ENCODE measurements at places on chromosomes 12 and 14.
A peak's percentile ranks its signal among the peaks of the same experiment; 100 is the strongest.

- no peak for DNase-seq
These were observed 103.5 kb downstream of the MED13L start for GRCh38 chr12:116174006-116174405.

- no peak for DNase-seq
These were observed 182.9 kb downstream of the EXOC5 start for GRCh38 chr14:57085801-57086200.

DNA sequence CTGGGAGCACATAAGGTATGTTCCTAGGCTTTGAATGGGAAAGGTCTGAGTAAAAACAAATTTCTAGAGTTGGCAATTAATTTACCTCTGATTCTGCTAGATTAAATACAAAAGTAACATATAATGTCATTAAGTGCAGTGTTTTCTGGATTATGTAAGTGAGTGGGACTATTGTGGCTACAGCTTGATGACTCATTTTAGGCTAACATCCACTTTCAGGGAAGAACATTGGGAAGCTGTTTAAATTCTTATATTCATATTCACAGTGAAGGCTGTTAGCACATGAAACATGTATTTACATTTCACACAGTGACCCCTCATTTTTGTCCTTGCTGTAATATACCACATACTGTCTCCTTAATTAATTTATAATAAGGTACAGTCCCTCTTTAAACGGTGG lies 13.2 kb upstream of the BMAL2 start:
- peak; percentile 67 for DNase-seq

GRCh38 chr14:88311780-88312179 lies 11.3 kb downstream of the KCNK10 start:
- DNase-seq = no peak

- DNase-seq = no peak
These were observed 165.9 kb downstream of the DERA start for GRCh38 chr12:16076970-16077522.

DNA sequence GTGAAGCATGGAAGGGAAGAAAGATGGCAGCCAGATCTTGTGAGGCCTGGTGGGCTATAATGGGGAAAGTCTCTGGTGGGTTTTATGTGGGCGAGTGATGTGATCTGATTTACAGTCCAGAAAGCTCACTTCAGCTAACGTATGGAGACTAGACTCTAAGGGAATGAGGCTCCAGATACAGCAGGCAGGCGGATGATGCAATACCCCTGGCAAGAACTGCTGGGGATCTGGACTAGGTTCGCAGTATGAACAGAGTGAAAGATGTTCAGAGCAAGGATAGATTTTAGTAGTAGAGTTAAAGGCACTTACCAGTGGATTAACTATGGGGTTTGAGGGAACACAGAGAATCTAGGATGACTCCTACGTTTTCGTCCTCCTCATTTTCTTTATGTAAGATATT lies 253.1 kb downstream of the ANO2 start:
- no peak for DNase-seq

DNA sequence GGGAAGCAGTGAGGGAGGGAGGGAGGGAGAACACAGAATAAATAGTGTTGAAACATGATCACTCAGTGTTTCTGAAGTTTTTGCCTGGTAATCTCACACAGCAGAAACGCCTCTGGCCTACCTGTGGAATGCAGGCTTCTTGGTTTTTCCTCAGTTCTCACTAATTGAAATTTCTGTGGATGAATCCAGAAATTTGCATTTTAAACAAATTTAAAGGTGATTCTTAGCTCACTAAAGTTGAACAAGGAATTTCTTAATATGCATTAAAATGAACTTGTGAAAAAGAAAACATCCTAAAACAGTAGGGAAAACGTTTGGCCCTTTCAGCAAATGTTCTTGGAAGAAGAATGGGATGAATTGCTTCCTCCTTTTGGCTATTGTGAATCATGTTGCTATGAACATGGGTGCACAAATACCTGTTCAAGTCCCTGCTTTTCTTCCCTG lies 1.4 kb downstream of the RNASE9 start:
- DNase-seq = no peak

- no peak for DNase-seq
These were observed 3.3 kb downstream of the FGD6 start for GRCh38 chr12:95213928-95214327.

DNA sequence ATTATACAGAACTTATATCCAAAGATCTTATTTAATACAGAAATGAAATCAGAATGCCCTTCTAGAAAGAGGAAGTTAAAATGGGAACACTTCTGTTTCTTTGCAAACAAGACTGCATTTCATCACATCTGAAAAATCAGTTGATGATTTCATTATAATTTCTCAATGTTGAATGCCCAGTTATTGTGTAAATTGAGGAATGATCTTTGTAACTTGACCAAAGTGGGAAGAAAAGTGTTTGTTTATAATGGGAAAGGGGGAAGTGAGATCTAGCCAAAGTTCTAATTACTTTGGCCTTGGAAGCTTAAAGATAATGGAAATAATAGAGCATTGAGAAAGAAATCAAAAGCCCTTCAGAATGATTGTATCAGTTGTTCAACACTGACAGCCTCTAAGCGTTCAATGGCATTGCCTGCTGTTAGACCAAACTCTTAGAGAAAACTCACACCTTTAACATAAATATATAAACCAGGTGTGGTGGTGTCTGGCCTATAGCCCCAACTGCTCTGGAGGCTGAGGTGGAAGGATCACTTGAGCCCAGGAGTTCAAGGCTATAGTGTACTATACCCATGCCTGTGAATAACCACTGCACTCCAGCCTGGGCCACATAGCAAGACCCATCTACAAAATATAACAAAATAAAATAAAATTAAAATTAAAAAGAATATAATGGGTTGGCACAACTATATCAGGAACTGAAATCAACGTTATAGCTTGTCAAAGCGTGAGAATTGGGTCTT lies 9.9 kb upstream of the LYZ start:
- DNase-seq = no peak

- no peak for DNase-seq
These were observed 16.4 kb upstream of the IL22 start for GRCh38 chr12:68269779-68270178.

DNA sequence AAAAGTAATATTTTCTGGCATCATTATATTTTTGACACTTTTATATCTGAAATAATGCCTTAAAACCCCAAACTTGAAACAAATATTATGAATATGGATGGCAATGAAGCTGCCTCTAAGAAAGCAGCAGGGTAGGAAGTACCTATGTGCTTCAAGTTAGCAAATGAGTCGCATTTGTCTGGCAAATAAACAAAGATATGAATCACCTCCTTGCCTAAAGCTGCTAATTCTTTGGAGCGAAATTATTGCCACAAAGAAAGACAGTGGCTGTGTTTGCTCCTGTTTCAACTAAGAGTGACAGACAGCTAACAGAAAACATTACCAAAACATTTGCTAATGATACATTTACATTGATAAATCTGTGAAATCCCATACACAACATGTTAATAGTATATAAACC lies 854.9 kb downstream of the RPS29 start:
- DNase-seq = peak; percentile 4

- no peak for DNase-seq
These were observed 202.3 kb upstream of the LMNTD1 start for GRCh38 chr12:25755136-25755970.

DNA sequence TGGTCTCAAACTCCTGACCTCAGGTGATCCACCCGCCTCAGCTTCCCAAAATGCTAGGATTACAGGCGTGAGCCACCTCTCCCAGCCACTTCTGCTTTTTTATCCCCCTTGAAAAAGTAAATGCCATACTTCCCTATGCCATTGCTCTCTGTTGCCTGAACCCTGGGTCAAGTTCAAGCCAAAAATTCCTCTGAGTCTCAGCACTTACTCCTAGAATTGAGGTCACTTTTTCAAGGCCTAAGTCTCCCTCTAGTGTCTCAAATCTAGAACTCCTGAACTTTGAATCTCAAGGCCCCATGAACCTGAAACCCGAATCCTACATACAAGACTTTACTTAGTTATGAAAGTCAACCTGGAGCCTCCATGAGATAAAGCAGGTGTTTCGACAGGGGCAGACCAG lies 1.4 kb upstream of the APOBEC1 start:
- no peak for DNase-seq

- no peak for DNase-seq
These were observed 506.8 kb downstream of the LRFN5 start for GRCh38 chr14:42113358-42114069.

DNA sequence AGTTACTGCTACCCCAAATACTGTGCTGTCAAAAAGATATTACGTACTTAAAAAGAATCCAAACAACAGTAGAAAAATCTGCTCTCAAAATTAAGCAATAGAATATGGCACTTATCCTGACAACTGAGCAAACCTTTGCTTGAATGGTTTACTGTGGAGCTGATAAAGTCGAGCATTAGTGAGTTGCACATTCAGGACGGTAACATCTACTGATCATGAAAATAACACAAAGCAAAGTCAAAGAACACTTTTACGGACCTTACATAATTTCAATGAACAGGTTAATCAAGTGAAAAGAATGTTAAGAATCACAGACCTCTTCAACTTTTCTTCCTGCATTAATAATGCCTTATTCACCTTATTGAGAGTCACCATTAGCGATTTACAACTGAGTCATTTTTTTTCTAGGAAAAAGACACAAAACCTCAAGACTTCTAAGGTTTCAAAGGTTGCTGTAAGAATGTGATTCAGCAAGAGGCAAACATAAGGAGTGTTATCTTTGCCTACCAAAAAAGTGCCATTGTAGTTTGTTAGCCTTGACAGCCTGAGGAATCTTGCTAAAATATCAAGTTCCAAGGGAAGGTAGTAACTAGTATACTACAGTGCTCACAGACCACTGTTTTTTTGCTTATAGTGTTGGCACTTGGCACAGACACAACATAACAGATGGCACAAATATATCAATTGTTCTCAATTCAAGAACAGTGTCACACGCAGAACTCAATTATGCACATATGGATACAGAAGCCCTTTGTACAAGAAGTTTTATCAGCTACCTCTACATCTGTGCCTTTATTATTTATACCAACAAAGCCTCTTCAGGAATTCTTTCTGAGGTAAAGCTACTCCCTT lies 334.2 kb upstream of the RPL10L start:
- no peak for DNase-seq

DNA sequence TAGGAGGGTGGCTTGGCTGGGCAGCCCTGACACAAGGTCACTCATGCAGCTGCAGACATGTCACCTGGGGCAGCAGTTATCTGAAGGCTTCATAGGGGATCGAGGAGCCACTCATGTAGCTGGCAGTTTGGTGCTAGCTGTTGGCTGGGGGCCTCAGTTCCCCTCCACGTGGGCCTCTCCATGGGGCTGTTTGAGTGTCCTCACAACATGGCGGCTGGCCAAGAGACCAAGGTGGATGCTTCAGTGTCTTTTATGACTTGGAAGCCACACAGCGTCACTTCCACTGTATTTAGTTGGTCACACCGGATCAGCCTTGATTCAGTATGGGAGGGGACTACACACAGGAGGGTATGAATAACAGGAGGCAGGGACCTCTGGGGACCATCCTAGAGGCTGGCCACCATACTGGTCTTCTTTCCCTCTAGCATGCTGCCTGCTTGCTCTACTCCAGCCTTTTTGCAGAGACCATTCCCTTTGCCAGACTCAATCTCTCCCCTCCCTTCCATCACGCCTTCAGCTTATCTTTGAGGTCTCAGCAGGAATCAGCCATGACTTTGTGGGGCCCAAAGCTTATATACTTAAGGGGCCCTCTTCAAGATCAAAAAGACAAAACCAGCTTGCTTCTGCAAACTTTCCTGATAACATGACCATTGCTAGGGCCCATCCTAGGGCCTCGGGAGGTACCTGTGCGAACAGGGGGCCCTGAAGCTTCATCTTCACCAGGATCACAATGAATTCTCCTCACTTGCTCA lies 53.4 kb downstream of the RPH3A start:
- no peak for DNase-seq

GRCh38 chr14:56199095-56199981 lies 81.1 kb downstream of the PELI2 start:
- DNase-seq = peak; percentile 98

GRCh38 chr12:107668320-107669098 lies 17.1 kb upstream of the PWP1 start:
- DNase-seq = no peak

- DNase-seq = no peak
These were observed 122.6 kb downstream of the RAD51B start for GRCh38 chr14:67942080-67942710.

GRCh38 chr14:58738189-58738836 lies 100.6 kb downstream of the DACT1 start:
- DNase-seq = peak; percentile 89

DNA sequence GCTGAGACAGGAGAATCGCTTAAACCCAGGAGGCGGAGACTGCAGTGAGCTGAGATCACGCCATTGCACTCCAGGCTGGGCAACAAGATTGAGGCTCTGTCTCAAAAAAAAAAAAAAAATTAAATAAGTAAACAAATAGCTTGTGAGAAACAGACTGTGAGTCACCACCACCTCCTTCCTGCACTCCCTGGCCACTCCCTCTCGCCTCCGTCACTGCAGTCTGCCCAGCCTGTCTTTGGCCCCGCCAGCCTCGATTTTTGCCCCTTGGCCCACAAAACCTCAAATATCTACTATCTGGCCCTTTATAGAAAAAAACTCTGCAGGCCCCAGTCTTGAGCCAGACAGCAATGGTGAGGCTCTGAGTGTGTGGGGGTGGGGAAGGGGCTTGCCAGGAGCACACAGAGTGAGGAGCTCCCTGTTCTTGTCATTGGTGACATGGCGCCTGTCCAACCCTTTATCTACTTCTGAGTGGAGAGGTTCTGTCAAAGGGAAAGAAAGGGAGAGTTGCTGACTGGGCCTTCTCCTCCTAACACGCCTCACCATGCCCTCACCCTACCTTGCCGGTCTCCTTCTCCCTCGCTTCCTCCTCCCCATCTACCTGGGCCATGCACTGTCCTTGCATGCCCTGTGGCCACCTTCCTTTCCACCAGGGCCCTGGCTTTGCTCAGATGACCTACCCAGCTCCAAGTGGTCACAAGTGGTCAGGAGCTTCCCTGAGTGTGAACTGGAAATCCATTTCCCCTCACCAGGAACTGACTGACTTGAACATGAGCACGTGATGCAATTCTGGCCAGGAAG lies 22.1 kb downstream of the LGMN start:
- DNase-seq = peak; percentile 81

DNA sequence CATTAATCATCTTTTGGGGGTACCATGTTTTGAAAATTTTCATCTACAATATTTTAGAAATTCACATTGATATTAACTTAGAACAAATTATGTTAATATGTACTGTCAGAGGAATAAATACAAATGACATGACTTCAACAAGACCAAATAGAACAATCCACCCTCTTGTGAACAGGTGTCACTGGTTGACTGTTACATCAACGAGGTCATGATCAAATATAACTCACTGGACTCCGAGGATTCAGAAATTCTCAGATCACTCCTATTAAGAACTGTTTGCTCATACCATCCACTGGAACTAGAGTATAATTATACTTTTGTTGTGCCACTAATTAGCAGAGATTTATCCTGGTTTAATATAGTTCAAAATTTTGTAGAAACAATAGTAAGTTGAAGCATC lies 318.8 kb downstream of the PRKD1 start:
- DNase-seq = no peak

- no peak for DNase-seq
These were observed 275.9 kb downstream of the TMEM132C start for GRCh38 chr12:128542844-128543243.

GRCh38 chr12:49017891-49018260 lies 700 bp downstream of the PRKAG1 start:
- no peak for DNase-seq

Data from astrocyte of the spinal cord (primary cell).